ENCODE measurements at places on chromosomes 12 and 14. TPM values are rescaled to one million over a fixed set of nuclear protein-coding genes. Genes with fewer than 3 reads are reported as not detected.

DNA sequence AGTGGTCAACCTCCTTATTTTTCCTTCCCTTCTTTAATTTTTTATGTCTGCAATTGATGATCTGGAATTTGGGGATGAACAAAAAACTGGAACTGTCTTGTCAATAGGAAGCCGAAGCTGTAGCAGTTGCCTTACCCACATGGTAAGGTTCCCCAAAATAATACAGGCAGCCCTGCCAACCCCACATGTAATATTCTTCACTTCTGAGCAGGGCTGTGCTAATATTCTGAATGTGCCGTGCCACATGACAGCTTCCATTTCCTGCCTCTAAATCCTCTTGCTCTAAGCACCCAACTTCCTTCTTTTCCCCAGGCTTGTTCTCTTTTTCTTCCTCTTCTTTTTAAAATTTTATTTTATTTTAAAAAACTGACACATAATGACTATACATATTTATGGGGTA lies 39.6 kb downstream of the GPATCH2L start:
- no peak for DNase-seq

DNA sequence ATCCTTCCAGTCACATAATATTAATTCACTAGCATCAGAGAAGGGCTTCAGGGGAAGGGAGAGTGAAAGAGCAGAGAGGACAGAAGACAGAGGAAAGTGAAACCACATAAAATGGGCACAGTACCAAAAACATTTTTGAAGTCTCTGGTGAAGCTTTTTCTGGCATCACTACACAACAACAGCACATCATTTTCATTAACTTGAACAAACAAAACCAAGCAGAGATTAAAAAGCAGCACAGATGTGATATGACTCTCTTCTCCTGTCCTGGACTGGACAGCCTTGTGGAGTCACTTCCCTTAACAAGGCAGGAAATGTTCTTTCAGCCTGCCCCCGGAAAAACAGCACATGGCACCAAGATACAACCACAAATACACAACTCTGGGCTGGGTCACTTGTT lies 112.0 kb downstream of the TSPAN8 start:
- no peak for DNase-seq

GRCh38 chr14:93655078-93655750 lies 133.1 kb downstream of the PRIMA1 start:
- no peak for DNase-seq

DNA sequence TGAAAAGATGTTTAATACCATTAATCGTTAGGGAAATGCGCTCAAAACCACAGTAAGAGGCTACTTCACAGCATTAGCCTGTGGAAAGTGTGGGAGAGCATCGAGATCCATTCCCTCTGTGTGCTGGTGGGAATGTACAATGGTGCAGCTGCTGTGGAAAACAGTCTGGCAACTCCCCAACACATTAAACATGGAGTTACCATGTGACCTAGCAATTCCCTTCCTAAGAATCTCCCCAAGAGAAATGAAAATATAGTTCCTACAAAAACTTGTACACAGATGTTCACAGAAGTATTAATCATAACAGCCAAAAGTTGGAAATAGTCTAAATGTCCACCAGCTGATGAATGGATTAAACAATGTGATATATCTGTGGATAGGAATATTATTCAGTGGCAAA lies 23.8 kb downstream of the MLXIP start:
- DNase-seq = peak; percentile 16

GRCh38 chr12:80846952-80847351 lies 90.8 kb downstream of the LIN7A start:
- no peak for DNase-seq

DNA sequence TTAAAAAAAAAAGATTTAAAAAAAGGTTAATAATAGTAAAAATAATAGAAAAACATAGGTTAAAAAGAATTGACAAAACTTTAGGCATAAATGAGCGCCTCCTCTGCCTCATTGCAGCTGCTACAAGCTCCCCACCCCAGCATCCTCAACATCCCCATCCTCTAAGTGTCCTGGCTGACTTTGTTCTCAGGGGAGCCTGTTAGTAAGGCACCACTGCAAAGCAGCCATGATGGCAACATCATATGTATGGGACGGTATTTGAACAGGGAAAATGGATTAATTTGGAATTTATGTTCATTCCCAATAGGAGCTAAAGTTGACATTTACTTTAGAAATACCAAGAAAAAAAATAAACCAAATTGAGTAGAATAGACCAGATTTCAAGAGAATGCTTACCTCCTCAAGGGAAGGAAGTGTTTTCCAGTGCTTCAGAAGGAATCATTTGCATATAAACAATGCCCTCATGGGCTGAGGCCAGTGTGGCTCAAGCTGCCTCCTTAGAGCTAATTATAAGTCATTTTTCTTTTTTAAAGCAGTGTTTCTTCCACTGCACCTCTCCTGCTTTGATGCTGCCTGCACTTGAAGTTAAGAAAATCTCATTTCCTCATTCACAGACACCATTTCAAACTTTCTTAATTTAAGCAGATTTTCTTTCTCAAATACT lies 59.6 kb downstream of the DACT1 start:
- no peak for DNase-seq

DNA sequence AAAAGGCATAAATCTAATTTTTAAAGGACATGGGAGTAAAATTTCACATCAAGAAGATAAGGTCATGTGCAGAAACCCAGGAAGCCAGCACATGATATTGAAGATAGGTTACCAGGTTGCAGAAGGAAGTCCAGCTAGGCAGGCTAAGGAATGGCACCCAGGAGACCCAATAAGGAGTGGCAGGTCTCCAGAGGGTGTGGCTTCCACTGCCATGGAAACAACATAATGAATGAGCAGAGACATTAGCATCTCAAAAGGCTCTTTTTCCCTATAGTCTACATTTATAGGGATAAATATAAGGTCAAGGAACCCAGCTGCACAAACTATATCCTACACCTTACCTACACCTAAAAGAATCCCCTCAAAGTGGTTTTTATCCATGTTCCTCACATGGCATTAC lies 275.9 kb downstream of the RPS29 start:
- no peak for DNase-seq

- DNase-seq = peak; percentile 81
Measured at GRCh38 chr12:56488041-56488955, at the start of gene GLS2. TSS of gene GLS2 (minus strand) at chr12:56488161. CDS start at chr12:56488118, 43 bp downstream.

- DNase-seq = no peak
Measured at GRCh38 chr12:127485528-127485927, 781.4 kb upstream of the TMEM132C start.

DNA sequence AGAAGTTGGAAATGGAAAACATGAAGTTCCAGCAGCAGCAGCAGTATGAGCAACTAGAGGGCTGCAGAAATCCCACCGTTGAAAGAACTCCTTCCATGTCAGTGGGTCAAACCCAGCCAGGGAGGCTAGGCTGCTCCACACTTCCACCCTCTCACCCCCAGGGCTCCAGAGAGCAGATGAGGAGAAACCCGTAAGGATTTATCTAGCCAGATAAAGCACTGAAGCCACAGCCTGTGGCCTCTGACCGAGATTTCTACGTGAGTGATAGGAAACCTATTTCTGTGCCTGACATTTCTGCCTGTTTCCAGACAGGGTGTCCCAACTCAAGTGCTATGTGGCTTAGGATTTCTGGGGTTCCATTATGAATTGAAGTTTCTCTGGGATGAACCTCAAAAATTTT lies 100.0 kb upstream of the EEA1 start:
- peak; percentile 40 for DNase-seq

GRCh38 chr12:55653031-55653430 lies 16.3 kb downstream of the OR10P1 start:
- DNase-seq = no peak

DNA sequence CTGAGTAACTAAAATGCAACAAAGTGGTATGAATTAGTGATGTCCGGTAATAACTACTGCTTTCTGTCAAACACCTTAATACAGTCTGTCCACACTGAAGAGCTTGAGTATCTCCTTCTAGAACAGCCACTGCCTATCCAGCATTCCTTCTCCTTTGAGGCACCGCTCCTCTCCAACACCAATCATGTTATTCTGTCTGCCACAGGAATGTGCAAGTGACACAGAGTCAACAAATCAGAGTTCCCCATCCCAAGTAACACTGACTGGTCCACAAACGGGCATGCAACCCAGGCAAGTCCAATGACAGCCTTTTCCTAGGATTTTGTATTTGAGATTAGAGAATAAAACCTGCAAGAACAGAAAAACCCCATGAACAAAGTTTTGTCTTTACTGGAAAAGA lies 3.8 kb downstream of the GXYLT1 start:
- no peak for DNase-seq

DNA sequence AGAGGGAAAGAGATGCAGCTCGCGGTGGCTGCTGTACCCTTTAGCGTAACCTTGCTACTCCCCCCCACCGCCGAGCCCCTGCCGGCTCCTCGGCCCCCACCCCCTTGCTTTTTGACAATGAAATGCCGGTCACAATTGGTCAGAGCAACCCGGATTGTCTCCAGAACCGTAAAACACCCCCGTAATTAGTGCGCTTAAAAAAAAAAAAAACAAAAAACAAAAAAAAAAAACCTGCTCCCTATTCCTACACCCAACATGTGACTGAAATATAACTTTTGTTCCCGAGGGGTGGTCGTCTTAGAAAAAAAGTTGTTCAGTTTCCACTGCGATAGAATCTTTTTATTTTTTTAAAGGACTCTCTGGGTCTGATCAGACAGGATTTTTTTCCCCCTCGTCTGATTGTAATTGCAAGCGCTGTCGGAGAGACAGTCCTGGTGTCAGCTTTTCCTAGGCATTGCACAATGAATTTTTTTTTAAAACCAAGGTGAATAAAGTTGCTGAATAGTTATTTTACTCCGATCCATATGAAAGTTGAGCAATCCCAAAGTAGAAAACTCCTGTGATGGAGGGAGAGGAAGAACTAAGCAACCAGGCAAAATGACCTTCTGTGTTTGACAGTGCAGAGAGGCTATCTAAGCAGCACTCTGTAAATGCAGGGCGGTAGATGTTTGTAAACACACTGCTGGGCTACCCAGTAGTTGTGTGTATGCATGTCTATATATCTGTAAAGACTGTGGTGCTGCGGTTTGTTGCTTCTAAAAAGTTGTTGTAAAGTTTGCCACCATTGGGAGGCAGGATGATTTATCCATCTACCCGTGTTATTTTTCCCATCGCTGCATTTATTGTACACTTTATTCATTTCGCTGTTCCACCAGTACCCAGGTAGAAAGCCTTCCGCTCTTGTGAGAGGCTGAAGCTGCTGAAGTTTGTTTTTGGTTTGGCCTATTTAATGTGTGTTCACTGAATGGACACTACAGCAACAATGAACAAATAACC lies 1.1 kb downstream of the ETV6 start:
- no peak for DNase-seq

GRCh38 chr14:77190977-77191376 lies 9.4 kb downstream of the TMEM63C start:
- DNase-seq = no peak

Gene OR6C2
- total RNA-seq = not detected

Gene GNPTAB
- 52.9 TPM for total RNA-seq

Gene TMEM132D
- total RNA-seq = not detected
